ENCODE measurements at places on chromosomes 12 and 14. TPM values are rescaled to one million over a fixed set of nuclear protein-coding genes. Genes with fewer than 3 reads are reported as not detected.

HIF1A gene
- total RNA-seq: 36.8 TPM

KRT79 gene
- not detected for total RNA-seq

SSPN gene
- total RNA-seq: 6.7 TPM

DNA sequence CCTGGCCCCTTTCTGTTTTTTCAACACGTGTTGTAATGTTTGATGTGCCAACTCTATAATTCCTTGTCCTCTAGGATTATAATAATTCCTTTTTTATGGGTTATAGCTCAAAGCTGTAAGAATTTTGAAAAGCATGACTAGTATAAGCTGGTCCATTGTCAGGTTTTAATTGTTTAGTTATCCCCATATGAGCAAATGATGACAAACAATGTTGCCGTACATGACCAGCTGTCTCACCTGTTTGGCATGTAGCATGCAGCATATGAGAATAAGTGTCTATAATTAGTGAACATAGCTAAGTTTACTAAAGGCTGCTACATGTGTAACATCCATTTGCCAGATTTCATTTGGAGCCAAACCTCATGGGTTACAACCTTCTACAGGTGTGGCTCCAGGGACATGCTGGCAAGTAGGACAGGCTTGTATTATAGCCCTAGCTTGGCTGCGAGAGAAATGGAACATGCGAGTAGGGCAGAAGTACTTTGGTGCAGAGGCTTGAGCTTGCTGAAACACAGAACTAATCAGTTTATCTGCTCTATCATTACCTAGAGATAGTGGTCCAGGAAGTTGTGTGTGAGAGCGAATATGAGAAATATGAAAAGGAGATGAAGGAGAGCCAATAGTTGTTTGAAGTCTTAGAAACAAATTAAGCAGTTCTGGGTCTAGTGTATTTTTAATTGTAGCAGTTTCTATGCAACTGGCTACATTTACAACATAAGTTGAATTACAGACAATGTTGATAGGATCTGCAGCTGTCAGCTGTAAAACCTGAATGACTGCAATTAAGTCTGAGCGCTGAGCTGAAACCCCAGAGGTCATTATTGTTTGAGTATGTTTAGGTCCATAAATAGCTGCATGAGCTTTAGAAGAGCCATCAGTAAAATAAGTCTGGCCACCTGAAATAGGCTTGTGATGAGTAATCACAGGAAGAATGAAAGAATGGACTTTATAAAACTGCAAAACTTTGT is 22.6 kb upstream of the MAPKAPK5 start:
- no peak for DNase-seq
- no peaks in the 10 kb centered on the region for H3K27me3 ChIP-seq
- no peak overlapping the region for H3K27ac ChIP-seq
- no peaks in the 10 kb centered on the region for H3K36me3 ChIP-seq
- no peak overlapping the region for H3K4me3 ChIP-seq

DNA sequence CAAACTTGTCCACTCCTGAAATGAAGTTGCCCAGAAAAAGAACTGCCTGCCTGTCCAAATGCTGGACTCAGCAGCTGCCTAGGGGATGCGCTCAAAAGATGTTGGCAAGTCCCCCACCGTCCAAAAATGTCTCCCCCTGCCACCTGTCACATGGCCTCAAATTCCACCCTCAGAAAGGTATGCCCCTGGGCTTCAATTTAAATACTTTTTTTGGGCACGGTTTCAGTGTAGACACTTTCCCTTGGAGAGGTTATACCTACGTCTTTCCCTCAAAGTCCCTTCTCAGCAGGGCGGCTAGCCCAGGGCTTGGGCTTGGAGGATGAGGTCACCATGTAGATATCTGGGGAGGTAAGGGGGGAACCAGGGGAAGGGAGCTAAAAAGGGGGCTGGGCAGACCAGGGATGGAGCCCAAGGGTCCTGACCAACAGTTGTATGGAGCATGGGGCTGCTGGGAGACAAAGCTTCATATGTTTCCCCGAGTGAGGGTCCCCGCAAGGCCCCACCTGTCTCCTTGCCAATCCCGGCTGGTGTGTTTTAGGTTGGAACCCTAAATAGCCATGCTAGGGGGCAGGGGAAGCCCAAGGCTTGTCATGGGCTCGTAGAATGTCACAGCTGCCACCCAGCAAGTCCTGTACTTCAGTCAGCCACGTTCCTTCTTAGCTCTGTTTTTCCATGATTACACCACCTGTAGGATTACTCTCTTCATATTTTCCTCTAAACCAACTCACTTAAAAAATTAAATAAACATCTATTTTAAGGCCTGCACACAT is 131.2 kb upstream of the TBX3 start:
- H3K27me3 ChIP-seq: peaks cover 10% of the 10 kb centered on the region
- H3K27ac ChIP-seq: no peak overlapping the region
- H3K36me3 ChIP-seq: no peaks in the 10 kb centered on the region
- DNase-seq: no peak
- no peak overlapping the region for H3K4me3 ChIP-seq

DNA sequence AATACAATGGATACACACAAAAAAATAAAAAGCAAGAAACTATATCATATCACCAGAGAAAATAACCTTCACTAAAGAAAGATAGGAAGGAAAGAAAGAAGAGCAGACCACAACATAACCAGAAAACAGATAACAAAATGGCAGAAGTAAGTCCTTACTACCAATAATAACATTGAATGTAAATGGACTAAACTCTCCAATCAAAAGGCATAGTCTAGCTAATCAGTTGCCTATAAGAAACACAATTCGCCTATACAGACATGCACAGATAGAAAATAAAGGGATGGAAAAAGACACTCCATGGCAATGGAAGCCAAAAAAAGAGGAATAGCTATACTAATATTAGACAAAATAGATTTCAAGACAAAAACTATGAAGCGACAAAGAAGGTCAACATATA is 8.9 kb upstream of the TAS2R30 start:
- H3K36me3 ChIP-seq: no peaks in the 10 kb centered on the region
- H3K4me1 ChIP-seq: no peaks in the 10 kb centered on the region
- no peak overlapping the region for H3K4me3 ChIP-seq
- no peak overlapping the region for H3K27ac ChIP-seq
- no peaks in the 10 kb centered on the region for H3K27me3 ChIP-seq

DNA sequence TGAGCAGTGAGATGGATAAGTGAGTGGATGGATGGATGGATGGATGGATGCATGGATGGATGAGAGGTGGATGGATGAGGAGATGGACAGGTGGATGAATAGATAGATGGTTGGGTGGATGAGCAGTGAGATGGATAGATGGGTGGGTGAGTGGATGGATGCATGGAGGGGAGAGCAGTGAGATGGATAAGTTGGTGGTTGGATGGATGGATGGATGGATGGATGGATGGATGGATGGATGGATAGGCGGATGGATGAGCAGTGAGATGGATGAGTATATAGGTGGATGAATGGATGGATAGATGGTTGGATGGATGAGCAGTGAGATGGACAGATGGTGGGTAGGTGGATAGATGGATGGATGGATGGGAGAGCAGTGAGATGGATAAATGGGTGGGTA is 30.6 kb downstream of the LRRC74A start:
- H3K4me3 ChIP-seq: no peak overlapping the region
- DNase-seq: no peak
- H3K27ac ChIP-seq: no peak overlapping the region
- H3K27me3 ChIP-seq: no peaks in the 10 kb centered on the region

DNA sequence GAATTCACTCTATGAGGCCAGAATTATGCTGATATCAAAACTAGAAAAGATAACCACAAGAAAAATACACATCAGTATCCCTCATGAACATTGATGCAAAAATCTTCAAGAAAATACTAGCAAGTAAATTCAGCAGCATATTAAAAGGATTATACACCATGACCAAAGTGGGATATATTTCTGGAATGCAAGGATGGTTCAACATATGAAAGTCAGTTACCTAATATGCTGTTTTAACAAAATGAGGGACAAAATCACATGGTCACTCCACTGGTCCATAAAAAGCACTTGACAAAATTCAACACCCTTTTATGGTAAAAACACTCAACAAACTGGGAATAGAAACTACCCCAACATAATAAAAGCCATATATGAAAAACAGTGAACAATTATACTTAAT is 40.3 kb downstream of the TECPR2 start:
- H3K4me1 ChIP-seq: no peaks in the 10 kb centered on the region
- H3K36me3 ChIP-seq: no peaks in the 10 kb centered on the region
- DNase-seq: no peak
- H3K27ac ChIP-seq: no peak overlapping the region

GRCh38 chr12:103272949-103273348 is 222.8 kb downstream of the C12orf42 start:
- H3K27ac ChIP-seq: no peak overlapping the region
- no peaks in the 10 kb centered on the region for H3K4me1 ChIP-seq
- H3K36me3 ChIP-seq: no peaks in the 10 kb centered on the region
- H3K4me3 ChIP-seq: no peak overlapping the region

DNA sequence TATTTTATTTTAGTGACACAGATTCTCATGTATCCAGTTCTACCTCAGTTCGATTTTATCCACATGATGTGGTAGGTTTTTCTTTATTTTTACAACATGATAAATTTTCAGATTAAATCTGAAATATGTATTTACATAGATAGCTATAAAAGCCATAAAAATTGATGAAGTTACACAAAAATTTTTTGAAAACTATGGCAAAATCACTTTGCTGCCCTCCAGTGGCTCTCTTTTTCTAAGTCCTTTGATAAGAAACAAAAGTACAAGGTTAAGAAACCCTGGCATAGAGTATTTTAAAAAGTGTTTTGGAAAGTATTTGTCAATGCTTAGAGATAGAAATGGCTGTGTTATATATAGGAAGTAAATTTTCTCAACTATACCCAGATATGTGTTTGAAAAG is 104.2 kb downstream of the PCNX1 start:
- no peaks in the 10 kb centered on the region for H3K4me1 ChIP-seq
- no peaks in the 10 kb centered on the region for H3K36me3 ChIP-seq
- no peak overlapping the region for H3K4me3 ChIP-seq
- DNase-seq: no peak
- H3K27me3 ChIP-seq: no peaks in the 10 kb centered on the region

DNA sequence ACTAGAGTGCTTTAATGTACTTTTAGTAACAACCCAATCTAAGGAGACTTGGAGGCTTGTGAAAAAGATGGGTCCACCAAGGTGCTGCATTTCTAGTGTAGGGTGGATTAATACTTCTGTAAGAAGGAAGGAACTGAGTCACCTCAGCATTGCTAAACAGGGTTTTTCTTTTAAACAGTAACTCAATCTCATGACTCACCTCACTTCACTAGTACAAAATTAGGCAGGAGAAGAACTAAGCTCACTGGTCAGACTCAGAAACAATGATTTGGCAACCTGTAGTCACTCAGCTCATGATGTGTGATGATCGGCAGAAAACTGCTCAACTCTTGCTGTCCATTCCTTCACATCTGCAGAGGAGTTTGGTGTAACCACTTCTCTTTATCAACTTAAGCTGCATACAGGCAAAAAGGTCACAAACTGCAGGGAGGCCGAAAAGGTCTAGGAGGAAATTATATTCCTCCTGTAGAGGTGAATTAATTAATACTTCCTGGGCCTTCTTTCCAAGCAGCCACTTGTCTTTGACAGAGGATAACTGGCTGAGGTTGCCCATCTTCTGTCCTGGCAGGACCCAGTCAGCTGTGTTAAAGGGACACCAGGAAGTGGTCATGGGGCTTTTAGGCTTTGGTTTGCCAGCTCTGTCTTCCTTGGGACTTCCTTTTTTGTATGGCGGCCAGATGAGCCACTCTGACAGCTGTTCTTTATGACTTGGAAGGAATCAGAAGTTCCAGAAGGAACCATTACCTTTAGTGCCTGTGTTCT is 466.9 kb downstream of the FUT8 start:
- H3K4me1 ChIP-seq: no peaks in the 10 kb centered on the region
- H3K4me3 ChIP-seq: no peak overlapping the region
- no peaks in the 10 kb centered on the region for H3K36me3 ChIP-seq
- H3K27ac ChIP-seq: no peak overlapping the region
- H3K27me3 ChIP-seq: no peaks in the 10 kb centered on the region

Measured in body of pancreas (tissue), 4 donors.